ENCODE measurements at places on chromosomes 6 and 20. TPM values are rescaled to one million over a fixed set of nuclear protein-coding genes. Genes with fewer than 3 reads are reported as not detected.

CD40 gene
- polyA plus RNA-seq = 21.1 TPM

SLC17A2 gene
- polyA plus RNA-seq = not detected

MUCL3 gene
- 0.08 TPM for polyA plus RNA-seq

MDN1 gene
- 13.7 TPM for polyA plus RNA-seq

STMND1 gene
- polyA plus RNA-seq = not detected

RIPOR2 gene
- 7.5 TPM for polyA plus RNA-seq

HLA-DQA1 gene
- polyA plus RNA-seq = 6.2 TPM

BMP7 gene
- 0.43 TPM for polyA plus RNA-seq

EEF1A2 gene
- polyA plus RNA-seq = 24.4 TPM

EYS gene
- polyA plus RNA-seq = 0.21 TPM

PTK6 gene
- 1.6 TPM for polyA plus RNA-seq

GABRR1 gene
- polyA plus RNA-seq = not detected

GPR6 gene
- not detected for polyA plus RNA-seq

MUC22 gene
- not detected for polyA plus RNA-seq

NHLRC1 gene
- 0.11 TPM for polyA plus RNA-seq

C6orf58 gene
- 0.07 TPM for polyA plus RNA-seq

NFYA gene
- 9.4 TPM for polyA plus RNA-seq

ARFGEF3 gene
- 1.2 TPM for polyA plus RNA-seq

COL19A1 gene
- not detected for polyA plus RNA-seq

METTL24 gene
- 0.27 TPM for polyA plus RNA-seq

LGSN gene
- polyA plus RNA-seq = not detected

PHACTR1 gene
- polyA plus RNA-seq = 1.6 TPM

SLCO4A1 gene
- 45.9 TPM for polyA plus RNA-seq

SLC22A16 gene
- not detected for polyA plus RNA-seq

ABHD16B gene
- 0.72 TPM for polyA plus RNA-seq

UNC5CL gene
- polyA plus RNA-seq = 0.90 TPM

SLC17A9 gene
- polyA plus RNA-seq = 3.7 TPM

RGS17 gene
- polyA plus RNA-seq = 1.1 TPM

MBOAT1 gene
- 3.2 TPM for polyA plus RNA-seq

RAB44 gene
- polyA plus RNA-seq = 0.19 TPM

TOMM6 gene
- 160 TPM for polyA plus RNA-seq

SLC22A23 gene
- polyA plus RNA-seq = 11.3 TPM

RCAN2 gene
- polyA plus RNA-seq = 4.7 TPM

SOX18 gene
- 8.1 TPM for polyA plus RNA-seq

ARHGAP18 gene
- 7.6 TPM for polyA plus RNA-seq

PTCRA gene
- polyA plus RNA-seq = 0.15 TPM

PRL gene
- polyA plus RNA-seq = 1.2 TPM

RAB23 gene
- polyA plus RNA-seq = 3.2 TPM

TSHZ2 gene
- polyA plus RNA-seq = 1.2 TPM

OR12D3 gene
- not detected for polyA plus RNA-seq

RNF8 gene
- 5.4 TPM for polyA plus RNA-seq

TGM3 gene
- 0.46 TPM for polyA plus RNA-seq

FILIP1 gene
- 3.1 TPM for polyA plus RNA-seq

ZNF335 gene
- 6.9 TPM for polyA plus RNA-seq

TAP1 gene
- polyA plus RNA-seq = 29.6 TPM

DAAM2 gene
- polyA plus RNA-seq = 51.6 TPM

HSPA1B gene
- 40.9 TPM for polyA plus RNA-seq
